ENCODE measurements at places on chromosomes 12 and 14.

DNA sequence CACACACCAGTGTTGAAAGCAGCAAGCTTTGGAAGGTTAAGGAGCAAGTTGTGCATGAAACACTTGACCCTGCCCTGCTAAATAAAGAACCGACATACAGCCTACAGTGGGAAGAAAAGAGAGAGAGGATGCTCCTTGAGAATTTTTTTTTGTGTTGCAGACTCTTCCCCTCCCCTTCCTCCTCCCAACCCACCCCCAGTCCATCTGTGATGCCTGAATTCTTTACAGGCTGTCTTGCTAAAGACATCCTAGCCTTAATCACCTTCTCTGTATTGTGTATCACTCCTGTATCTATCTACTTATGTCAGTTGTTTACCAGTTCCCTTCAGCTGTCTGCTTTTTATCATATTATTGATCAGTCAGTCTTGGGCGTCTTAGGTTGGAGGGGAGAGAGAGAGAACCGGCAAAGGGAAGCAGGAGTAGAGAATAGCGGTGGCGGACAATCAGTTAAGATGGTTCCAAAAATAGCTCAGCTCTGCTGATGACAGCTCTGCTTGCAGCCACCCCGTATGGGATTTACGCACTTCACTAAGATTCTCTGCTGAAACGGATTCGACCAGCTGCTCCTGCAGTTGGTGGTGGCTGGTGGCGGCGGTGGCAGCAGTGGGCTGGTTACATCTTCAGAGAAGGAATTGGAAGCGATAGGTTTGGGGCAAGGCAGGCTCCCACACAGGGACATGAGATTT lies 664.7 kb downstream of the NRXN3 start:
- no peak for DNase-seq

GRCh38 chr12:54370171-54370730 lies 6.0 kb upstream of the GPR84 start:
- DNase-seq: peak; percentile 47

- DNase-seq: no peak
Measured at GRCh38 chr12:78244916-78245507, 414.3 kb downstream of the NAV3 start.

DNA sequence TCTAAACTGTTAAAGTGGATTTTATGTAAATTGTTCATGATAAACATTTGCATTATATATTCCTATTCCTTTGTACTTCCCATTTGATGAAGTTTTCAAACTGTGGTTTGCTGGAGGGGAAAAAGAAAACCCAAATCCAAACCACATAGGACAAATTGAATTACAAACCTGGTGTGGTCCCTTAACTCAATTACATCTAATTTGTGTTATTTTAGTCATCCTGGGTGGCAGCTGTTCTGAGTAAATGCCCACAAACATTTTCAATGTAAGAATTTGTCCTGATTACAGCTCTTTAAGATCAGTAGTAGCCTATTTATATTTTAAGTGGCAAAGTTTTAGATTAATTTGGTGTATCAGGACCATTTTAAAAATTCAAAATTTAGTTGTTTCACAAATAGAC lies 153.9 kb downstream of the RAD51B start:
- DNase-seq: no peak

DNA sequence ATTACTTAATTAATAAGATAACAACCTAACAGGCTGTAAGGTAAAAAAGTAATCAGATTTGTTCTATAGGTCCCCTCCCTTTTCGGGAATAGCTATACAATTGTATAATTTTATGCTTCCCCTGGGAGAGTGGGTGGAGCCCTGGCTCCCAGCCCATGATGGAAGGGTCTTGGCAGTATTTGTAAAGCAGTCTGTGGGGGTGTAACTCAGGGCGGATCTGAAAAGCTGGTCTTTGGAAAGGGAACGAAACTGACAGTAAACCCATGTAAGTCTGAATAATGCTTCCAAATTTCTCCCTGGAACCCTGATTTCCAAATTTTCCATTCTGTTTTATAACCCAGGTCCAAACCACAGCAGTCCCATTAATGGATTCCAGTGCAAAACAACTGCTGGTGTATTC lies 110.4 kb downstream of the DAD1 start:
- DNase-seq: no peak

- DNase-seq: no peak
Measured at GRCh38 chr12:40020261-40020691, 85.6 kb downstream of the SLC2A13 start.

GRCh38 chr12:2722806-2723205 lies 72.0 kb upstream of the FKBP4 start:
- DNase-seq: no peak

GRCh38 chr14:35689000-35689460 lies 120.1 kb downstream of the RALGAPA1 start:
- DNase-seq: no peak

DNA sequence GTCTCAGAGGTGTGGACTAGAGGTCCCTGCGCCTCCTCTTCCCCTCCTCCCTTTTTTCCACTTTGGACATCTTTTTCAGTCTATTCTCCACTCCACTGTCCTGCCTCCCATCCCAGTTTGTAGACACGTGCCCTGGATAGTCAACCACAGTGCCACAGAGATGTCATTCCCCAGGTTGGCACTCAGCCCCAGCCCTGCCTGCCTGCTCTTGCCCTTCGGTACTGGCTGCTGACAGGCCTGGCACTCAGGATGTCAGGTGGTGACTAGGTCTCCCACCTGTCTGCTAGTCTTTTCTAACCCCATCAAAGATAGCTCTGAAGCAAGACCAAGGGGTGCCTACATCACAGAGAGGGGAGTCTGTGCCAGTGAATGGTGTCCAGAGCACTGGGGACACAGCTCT lies 15.8 kb downstream of the KRT71 start:
- DNase-seq: no peak

DNA sequence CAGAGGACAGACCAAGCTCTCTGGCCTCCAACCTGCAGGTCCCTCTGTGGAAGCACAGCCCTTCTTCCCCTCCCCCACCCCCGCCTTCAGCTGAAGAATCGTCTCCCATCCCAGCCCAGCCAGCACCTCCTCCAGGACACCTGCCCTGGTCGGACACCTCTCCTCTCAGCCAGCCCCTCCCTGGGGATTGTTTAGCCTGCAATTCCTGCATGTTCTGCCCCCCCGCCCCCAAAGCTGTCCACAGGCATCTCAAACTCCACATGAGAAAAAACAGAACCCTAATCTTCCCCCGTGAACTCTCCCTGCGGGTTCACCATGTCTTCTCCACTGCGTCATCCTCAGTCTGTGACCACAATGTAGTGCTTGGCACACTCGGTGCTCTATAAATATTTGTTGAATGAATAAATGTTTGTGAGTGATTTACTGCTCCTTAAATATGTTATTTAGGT lies 24.1 kb downstream of the PRIMA1 start:
- no peak for DNase-seq
